ENCODE measurements at places on chromosomes 13 and 19.
A peak's percentile ranks its signal among the peaks of the same experiment; 100 is the strongest.

- DNase-seq: no peak
Observed at GRCh38 chr13:50629966-50630365, 213.5 kb downstream of the DLEU7 start.

GRCh38 chr13:95896301-95896700, 156.9 kb downstream of the UGGT2 start:
- peak; percentile 35 for DNase-seq

DNA sequence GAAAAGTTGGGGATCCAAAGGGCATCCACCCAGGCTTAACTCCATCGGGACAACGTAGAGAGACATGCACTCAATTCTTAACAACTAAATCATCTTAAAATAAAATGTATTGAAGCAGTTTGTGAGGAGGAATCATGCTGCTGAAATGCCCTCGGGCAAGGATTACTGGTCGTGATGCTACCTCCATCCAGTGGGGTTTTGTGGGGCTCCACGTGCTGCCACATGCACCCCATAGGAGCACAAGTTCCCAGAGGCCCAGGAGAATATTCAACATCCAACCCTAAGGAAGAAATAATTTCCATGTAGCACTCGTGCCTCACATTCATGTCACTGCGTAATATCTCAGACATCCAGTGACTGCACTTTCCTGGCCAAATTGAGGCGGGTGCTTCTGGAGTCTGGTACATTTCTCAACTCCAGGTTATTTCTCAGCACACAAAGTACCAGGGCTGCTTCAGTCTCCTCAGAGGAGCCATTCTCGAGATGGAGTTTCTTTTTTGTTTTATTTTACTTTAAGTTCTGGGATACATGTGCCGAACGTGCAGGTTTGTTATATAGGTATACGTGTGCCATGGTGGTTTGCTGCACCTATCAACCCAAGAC, 429.8 kb downstream of the FOXO1 start:
- peak; percentile 40 for DNase-seq

DNA sequence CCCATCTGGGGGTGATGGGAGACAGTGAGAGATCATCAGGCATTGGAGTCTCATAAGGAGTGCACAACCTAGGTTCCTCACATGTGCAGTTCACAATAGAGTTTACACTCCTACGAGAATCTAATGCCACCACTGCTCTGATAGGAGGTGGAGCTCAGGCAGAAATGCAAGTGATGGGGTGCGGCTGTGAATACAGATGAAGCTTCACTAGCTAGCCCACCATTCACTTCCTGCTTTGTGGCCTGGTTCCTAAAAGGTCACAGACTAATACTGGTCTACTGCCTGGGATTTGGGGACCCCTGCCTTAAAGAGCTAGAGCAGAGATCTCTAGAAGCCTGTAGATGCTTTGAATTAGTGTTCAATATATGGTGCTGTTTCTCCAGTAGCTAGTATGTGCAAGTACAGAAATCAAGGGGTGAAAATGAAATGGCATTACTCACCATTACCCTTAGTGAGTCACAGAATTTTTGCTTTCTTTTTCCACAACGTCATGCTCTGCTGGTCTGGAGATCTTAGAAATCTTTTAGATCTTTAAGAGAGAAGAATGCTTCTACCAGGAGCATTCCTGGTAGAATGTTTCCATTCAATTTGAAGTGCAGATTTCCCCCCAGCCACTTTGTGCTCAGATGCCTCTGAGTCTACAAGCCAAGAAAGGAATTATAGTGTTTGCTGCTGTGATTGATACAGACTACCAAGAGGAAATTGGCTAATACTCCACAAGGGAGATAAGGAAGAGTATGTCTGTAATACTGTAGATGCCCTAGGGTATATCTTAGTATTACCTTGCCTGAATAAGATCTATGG, 2301.2 kb downstream of the PCDH9 start:
- DNase-seq: peak; percentile 90

DNA sequence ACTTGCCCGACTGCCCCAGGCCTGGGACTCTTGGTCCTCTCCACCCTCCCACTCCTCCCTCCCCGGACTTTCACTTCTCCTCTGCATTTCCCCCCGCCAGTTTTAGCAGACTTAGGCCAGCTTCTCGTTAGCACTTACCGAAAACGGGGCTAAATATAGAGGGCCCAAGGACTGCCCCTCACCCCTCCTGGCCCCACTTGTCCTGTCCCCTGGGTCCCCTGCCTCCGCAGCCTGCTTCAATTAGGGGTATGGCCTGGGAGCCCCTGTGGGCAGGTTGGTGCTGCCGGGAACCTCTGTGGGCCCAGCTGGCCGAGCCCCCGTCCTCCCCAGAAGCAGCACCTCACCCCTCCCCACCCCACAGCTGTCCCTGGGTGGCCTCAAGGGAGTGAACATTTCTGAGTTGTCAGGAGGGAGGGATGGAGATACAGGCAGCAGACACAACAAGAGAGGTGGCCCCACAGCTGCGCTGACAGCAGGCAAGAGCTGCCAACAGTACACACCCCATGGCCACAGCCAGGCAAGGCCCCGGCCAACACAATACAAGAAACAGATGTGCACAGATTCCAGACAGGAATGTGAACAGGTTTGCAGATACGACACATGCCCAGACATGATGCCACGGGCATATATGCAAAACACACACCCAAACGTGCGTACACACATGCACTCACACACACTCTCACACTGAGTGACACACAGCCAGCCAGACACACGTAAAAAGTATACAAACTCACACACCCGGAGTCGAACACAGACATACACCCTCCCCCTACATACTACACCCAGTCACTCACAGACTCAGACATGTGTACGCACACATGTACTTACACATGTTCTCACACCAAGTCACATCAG, 2.6 kb downstream of the POU2F2 start:
- DNase-seq: peak; percentile 54

- DNase-seq: peak; percentile 91
Observed at GRCh38 chr19:40614622-40615411, 13.6 kb downstream of the LTBP4 start.

DNA sequence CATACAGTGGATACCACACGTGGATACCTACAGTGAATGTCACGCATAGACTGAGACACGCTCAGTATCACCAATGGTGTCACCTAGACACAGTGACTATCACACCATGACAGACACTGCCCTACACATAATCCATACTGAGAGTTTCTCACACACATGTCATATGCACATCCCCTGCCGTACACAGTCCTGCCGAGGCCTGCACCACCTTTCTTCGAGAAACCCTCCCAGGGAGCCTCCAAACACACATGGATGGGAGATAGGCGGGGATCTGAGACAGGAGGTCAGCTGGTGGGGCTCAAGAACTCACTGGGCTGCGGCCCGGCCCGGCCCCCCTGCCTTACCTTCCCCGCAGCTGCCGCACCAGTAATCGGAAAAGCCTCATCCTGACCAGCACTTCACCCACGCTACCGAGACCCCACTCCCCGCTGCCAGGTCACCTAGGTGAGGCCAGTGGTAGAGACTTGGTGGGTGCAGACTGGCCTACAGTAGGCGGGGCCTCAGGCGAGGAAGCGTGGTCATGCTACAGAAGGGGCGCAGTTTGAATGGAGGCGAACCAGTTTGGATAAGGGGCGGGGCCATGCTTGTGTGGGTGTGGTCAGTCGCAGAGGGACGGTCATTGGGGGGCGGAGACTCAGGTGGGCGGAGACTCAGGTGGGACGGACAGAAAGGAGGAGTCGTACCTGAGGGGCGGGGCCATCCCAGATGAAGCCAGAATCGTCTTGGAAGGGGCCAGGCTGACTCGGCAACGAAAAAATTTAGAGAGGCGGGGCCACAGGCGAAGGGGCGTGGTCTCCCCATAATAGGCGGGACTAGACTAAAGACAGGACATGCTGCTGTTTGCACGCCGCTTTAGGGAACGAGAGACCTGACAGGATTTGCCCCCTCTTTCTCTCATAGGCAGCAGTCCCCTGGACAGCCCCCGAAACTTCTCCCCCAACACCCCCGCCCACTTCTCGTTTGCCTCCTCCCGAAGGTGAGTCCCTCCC, 2.1 kb downstream of the MAST1 start:
- peak; percentile 82 for DNase-seq

DNA sequence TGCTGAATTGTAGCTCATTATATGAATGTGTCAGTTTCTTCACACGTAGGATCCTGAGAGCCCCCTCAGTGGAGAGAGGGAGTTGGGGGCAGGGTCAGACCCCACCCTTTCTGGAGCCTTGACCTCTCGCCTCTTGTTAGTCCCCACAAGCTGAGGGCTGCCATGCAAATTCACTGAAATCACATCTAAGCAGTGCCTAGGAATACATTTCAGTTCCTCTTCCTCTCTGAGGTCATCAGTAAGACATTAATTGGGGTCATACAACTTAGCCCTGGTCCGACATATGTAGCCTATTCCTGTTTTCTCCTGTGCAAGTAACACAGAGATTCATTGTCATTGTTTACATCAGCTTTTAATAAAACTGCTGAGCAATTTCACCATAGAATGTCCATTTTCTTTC, 30.0 kb downstream of the MYO9B start:
- DNase-seq: no peak

DNA sequence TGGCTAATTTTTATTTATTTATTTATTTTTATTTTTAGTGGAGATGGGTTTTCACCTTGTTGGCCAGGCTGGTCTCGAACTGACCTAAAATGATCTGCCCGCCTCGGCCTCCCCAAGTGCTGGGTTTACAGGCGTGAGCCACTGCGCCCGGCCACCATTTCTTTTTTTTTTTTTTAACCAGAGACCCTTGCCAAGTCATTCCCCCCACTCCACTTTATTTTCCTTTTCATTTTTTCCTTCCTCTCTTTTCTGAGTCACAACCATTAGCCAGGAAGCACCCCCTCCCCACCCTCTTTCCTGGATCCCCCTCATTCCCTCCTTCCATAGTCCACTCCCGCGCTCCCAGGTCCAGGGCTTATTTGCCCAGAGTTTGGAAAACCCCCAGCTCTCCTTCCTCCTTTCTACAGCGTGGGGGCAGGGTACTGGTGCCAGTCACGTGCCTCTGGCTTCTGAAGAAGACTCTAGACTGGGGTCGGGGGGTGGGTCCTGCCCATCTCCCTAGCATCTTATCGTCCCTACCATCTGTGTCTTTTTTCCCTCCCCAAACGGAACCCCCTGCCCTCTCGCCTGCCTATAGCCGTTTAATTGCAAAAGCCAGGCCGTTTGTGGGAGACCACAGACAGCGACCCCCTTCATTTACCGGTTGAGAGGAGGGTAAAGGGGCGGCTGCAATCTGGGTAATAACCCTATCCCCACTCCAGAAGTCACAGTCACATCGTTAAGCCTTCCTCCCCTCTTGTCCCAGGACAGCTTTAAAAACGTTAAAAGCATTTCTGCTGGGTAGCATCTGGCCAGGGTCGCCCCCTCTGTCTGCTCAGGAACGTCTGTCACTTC, 1.1 kb upstream of the CALR start:
- no peak for DNase-seq

DNA sequence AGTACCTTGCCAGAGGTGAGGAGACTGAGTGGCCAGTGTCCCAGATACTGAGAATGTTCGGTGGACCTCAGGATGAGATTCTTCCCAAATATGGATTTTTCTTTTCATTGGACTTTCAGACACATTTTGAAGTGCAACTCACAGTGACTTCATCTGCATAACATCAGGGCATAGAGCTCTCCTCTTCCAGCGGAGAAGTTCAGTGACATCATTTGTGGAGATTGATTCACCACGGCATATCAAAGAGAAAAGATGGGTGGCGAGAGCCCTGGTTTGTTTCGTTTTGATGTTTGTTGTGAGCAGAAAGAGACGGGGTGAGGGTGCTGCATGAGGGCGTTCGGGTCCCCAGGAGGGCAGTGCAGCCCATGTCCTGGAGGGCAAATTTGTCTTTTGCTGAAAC, 120.1 kb upstream of the GPR12 start:
- DNase-seq: no peak

DNA sequence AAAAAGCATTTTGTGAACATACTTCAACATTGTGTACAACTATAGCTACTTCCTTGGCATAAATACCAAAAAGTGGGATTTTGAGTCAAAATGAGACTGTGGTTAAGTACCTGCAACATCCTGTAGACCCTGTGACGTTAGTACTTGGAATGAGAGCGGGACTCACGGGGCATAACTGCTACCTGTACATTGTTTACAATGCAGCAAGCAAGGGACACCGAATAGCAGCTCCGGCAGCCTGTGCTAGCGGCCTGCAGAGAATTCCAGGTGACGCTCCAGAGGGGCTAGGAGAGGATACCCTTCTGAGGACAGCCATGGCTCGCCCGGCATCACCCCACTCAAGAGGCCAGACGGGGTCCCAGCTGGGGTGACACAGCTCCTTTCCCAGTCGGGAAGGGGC, 824 bp upstream of the ZNF331 start:
- DNase-seq: no peak

Measured in EH (cell line).